T-helper 2 cell treated with Interferon-gamma antibody and Interleukin-4, amounts not matched to agents 100 ng/mL and 5 ng/mL, for 36 hours (primary cell): ENCODE measurements at places on chromosomes 3 and 15. TPM values are rescaled to one million over a fixed set of nuclear protein-coding genes. Genes with fewer than 3 reads are reported as not detected.

Gene TMCO5A
- not detected in 2 replicates for total RNA-seq

Gene DHX30
- total RNA-seq = 89.9 and 90.5 TPM in 2 replicates

Gene THSD4
- not detected in 2 replicates for total RNA-seq

Gene GP5
- 1.0 and 1.1 TPM in 2 replicates for total RNA-seq

Gene THRB
- not detected in 2 replicates for total RNA-seq

Gene LRRC34
- total RNA-seq = 4.5 and 5.1 TPM in 2 replicates

Gene RAB6B
- total RNA-seq = 0.82 and 0.91 TPM in 2 replicates

Gene TUSC2
- total RNA-seq = 21.0 and 22.1 TPM in 2 replicates

Gene MAPK6
- 38.0 and 38.6 TPM in 2 replicates for total RNA-seq

Gene C2CD4B
- total RNA-seq = 0.09 TPM in 1 of 2 replicates, not detected in the other

Gene TMC3
- not detected in 2 replicates for total RNA-seq

Gene GOLGA6A
- not detected in 2 replicates for total RNA-seq

Gene PTH1R
- total RNA-seq = not detected in 2 replicates

Gene GOLGA8J
- total RNA-seq = 0.45 TPM in 1 of 2 replicates, not detected in the other

Gene A4GNT
- not detected in 2 replicates for total RNA-seq

Gene HESX1
- 0.68 and 1.1 TPM in 2 replicates for total RNA-seq

Gene GPR176
- 0.05 TPM in 1 of 2 replicates, not detected in the other for total RNA-seq

Gene ATP11B
- 104 and 113 TPM in 2 replicates for total RNA-seq

Gene FBXW12
- not detected in 2 replicates for total RNA-seq

Gene BFSP2
- total RNA-seq = 0.36 and 1.0 TPM in 2 replicates

Gene CHRM5
- not detected in 2 replicates for total RNA-seq

Gene CD200R1
- 12.3 and 13.1 TPM in 2 replicates for total RNA-seq
